ENCODE measurements at places on chromosomes 11 and 22. TPM values are rescaled to one million over a fixed set of nuclear protein-coding genes. Genes with fewer than 3 reads are reported as not detected.

DNA sequence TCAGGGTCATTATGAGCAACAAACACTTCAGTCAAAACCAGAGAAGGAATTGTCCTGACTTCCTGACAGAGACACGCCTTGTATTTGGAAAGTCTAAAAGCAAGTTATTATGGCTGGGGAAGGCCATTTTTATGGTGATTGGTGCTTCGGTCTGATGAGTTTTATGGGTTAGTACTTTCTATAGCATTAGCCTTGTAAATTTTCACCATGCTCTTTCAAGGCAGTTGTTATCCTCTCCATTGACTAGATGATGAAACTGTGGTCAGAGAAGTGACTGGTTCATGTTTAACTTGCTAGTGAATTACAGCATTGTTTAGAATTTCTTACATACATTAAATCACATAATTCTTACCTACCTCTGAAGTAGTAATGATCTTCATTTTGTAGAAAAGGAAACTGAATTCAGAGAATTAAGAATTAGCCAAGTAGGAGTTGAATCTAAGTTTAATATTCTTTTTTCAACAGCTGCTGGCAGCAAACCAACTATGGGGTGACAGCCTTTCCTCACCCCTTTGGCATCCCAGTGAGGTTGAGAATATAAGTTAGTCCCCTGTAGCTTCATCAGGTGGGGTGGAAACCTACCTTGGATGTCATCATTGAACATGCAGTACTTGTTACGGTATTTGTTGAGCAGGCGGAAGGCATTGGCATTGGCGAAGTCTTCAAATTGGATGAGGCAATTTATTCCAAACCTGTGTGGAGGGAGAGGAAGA lies 90.0 kb downstream of the CCDC81 start:
- DNase-seq, result no peak
- no peaks in the 10 kb centered on the region for H3K36me3 ChIP-seq
- no peak overlapping the region for H3K27ac ChIP-seq
- no peak overlapping the region for H3K4me3 ChIP-seq
- no peaks in the 10 kb centered on the region for H3K27me3 ChIP-seq

DNA sequence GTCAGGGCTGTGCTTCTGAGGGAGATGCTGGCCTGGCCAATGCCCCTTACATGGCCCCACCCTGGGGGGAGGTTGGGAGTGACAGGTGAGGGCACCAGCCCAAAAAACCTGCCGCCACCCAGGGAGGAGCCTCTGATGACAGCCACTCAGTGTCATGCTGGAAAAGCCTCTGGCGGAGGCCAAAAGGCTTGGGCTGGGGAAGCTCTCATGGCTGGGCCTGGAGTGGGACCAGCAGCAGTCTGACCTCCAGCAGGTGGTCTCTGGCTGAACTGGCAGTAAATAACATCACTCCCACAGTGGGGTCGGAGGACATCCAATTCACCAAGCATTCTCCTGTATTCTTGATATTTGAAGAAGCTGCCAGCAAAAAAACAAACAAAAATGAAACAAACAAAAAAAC lies 20.1 kb downstream of the FGF3 start:
- DNase-seq, result no peak
- no peaks in the 10 kb centered on the region for H3K4me1 ChIP-seq
- H3K27me3 ChIP-seq, result no peaks in the 10 kb centered on the region
- no peak overlapping the region for H3K27ac ChIP-seq

APOL3 gene
- total RNA-seq, result 43.7 TPM

GRCh38 chr11:59611570-59612565 lies 3.7 kb downstream of the OSBP start:
- peaks cover 29% of the 10 kb centered on the region for H3K4me1 ChIP-seq
- DNase-seq, result no peak
- peaks cover 28% of the 10 kb centered on the region for H3K36me3 ChIP-seq
- peak overlapping the region; percentile 28 for H3K4me3 ChIP-seq
- no peaks in the 10 kb centered on the region for H3K27me3 ChIP-seq
